DMS 273 treated with DMSO at 0.1 percent for 48 hours (cell line): ENCODE measurements at places on chromosomes 12 and 14.

GRCh38 chr12:46702581-46703344 lies 123.0 kb downstream of the SLC38A4 start:
- DNase-seq, result no peak

- DNase-seq, result peak; percentile 22
Observed at GRCh38 chr12:28872654-28873268, 276.3 kb upstream of the FAR2 start.

- no peak for DNase-seq
Observed at GRCh38 chr14:93645200-93645599, 143.1 kb downstream of the PRIMA1 start.

DNA sequence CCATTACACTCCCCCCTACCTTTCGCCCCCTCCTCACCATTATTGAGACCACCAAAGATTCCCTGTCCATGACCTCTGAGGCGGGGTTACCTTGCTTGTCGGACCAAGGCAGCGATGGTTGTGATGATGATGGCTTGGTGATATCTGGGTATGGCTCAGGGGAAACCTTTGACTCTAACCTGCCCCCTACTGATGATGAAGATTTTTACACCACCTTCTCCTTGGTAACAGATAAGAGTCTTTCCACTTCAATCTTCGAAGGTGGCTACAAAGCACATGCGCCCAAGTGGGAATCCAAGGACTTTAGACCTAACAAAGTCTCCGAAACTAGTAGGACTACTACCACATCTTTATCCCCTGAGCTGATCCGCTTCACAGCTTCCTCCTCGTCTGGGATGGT lies 350.2 kb downstream of the DIO2 start:
- no peak for DNase-seq

DNA sequence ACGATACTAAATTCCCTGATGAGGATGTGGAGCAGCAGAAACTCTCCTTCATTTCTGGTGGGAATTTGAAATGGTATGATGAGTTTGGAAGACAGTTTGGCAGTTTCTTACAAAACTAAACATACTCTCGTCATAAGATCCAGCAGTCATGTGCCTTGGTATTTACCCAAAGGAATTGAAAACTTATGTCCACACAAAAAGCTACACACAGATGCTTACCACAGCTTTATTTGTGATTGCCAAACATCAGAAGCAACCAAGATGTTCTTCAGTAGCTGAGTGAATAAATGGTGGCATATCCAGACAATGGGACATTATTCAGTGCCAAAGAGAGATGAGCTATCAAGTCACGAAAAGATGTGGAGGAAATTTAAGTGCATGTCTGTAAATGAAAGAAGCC lies 10.7 kb upstream of the APOLD1 start:
- no peak for DNase-seq

- no peak for DNase-seq
Observed at GRCh38 chr14:100737526-100737925, 10.8 kb downstream of the DLK1 start.

GRCh38 chr12:52212701-52213563 lies 20.1 kb upstream of the KRT7 start:
- DNase-seq, result no peak

DNA sequence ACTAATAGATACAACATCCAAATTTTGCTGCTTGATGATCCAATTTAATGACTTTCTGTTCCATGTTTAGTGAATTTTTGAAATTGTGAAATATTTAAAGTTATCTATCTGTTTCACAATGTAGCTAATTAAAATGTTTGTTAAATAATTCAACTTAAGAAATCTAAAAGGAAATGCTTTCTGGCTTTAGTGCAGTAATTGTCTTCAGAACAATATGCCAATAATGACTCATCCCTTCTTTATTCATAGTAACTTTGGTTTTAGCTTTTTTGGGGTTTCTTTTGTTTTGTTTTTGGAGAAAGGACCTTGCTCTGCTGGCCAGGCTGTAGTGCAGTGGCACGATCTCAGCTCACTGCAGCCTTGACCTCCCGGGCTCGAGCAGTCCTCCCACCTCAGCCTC lies 479.2 kb upstream of the RGS6 start:
- DNase-seq, result no peak

GRCh38 chr12:93019212-93019927 lies 90.3 kb upstream of the EEA1 start:
- no peak for DNase-seq

DNA sequence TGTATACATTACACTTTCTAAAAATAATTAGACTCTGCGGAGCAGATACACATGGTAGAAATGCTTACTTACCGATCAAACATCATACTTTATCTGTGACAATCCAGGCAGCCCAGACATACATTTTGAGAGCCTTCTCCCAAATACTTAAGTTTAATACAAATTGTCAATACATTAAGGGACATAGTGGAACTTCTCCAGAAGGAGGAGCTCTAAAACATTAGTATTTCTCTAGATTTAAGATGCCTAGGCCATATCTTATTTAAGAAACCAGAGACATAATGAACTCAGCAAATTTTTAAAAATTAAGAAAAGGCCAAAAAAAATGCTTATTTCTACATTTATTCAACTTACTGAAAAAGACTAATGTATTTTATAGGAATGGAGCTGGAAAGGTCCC lies 16.1 kb downstream of the ACSM4 start:
- DNase-seq, result no peak

GRCh38 chr12:104956870-104957718 lies 996 bp downstream of the SLC41A2 start:
- peak; percentile 11 for DNase-seq

GRCh38 chr12:22002430-22002829 lies 43.6 kb upstream of the CMAS start:
- no peak for DNase-seq

GRCh38 chr12:58877243-58877743 lies 43.0 kb downstream of the LRIG3 start:
- no peak for DNase-seq

DNA sequence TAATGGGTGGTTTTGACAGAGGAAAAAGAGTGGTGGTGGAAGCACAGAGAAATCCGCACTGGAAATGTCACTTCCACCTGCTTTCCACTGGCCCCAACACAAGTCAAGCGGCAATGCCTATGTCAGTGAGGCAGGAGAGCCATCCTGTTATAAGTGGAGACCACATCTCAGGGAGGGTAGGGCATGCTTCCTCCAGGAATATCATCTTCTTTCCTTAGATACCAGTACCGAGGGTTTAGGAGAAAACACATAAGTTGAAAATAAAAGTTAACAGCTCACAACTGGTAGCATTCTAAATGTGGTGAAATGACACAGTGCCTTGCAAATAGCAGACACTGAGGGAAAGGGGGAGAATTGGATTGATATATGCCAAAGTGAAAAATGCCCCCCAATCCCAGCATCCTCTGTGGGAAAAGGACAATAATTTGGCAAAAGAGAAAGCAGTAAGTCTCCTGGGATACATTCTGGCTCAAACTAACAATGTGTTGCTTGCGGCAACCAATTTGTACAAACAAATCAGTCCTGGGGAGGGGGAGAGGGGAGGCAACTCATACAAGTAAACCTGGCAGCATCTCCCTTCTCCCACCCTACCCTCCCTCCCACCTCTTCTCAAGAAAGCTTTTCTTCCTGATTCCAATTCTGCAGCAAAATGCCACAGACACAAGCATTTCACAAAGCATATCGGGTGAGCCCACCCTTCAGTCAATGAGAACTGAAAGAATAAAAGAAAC lies 57.1 kb downstream of the STON2 start:
- no peak for DNase-seq

GRCh38 chr14:55805250-55805649 lies 225.2 kb downstream of the KTN1 start:
- DNase-seq, result no peak

GRCh38 chr12:53313996-53314395 lies 7.4 kb downstream of the AAAS start:
- DNase-seq, result no peak

DNA sequence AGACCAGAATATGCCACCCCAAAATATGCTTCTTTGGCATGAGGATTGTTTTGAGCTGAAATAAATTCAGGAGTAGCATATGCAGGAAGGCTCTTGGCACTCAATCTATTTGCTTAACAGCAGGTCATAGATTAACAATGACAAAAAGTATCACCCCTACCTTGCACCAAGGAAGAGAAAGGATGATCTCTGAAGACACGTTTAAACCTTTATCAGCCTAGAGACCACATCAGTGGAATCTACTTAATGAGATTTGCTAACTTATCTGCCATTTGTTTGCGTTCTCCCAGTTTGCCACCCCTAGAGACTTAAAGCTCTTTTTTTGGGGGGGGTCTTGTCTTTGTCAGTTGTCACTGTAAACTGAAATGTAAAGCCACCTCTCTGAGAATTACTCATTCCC lies 1278.7 kb upstream of the USP15 start:
- DNase-seq, result no peak

GRCh38 chr12:87943023-87943422 lies 86.2 kb downstream of the C12orf50 start:
- DNase-seq, result no peak

DNA sequence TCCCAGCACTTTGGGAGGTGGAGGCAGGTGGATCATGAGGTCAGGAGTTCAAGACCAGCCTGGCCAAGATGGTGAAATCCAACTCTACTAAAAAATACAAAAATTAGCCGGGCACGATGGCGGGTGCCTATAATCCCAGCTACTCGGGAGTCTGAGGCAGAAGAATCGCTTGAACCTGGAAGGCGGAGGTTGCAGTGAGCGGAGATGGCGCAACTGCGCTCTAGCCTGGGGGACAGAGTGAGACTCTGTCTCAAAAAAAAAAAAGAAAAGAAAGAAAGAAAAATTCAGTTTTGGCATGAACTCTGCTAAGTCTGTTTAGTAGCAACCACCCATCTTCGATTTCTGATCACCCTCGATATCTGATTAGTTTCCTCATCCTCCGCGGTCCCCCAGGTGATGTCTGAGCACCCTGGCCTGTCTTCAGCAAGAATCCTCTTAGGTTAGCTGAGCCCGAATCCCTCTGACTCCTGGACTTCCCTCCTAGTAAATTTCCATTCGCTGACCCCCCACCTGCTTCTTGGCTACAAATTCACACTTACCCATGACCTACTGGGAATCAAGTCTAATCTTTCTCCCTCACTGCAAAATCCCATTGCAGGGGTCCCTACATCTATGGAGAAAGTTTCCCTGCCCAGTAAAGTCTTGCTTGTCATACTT lies 879 bp upstream of the HSPB8 start:
- no peak for DNase-seq

- no peak for DNase-seq
Observed at GRCh38 chr14:25118671-25119070, 68.7 kb upstream of the STXBP6 start.

DNA sequence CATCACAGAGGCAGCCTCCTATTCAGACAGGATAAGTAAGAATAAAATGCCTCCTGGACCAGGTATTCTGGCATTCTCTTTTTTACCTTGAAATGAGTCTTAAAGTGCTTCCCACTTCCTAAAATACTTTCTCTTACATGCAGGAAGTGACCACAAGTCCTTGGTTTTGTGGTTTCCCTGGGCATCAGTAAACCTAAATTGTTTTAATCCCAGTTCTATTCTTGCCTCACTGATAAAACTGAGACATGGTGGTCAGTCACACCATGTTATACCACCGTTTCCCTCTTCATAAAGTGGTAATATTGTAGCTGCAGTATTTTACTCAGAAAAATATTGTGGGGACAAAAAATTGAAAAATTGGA lies 1.2 kb upstream of the SALL2 start:
- DNase-seq, result no peak

GRCh38 chr14:76930549-76930948 lies 98.0 kb downstream of the IRF2BPL start:
- no peak for DNase-seq

DNA sequence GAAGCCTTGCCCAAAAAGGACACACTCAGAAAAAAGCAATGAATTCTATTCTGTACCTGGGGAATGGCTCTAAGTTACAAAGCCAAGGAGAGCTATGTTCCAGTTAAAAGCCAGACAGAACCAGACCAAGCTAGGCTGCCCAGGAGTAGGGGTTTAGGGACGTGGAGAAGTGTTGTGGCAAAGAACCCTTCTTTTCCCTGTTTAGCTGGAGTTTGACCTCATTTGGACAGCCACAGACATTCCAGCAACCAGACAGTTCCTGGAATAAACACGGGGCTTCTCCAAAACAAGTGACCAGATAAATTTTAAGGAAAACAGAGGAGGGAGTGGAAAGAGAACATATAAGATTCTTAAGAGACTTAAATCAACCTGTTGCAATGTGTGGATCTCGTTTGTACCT lies 62.3 kb downstream of the GCH1 start:
- no peak for DNase-seq

GRCh38 chr12:85951823-85952222 lies 77.7 kb downstream of the NTS start:
- no peak for DNase-seq

DNA sequence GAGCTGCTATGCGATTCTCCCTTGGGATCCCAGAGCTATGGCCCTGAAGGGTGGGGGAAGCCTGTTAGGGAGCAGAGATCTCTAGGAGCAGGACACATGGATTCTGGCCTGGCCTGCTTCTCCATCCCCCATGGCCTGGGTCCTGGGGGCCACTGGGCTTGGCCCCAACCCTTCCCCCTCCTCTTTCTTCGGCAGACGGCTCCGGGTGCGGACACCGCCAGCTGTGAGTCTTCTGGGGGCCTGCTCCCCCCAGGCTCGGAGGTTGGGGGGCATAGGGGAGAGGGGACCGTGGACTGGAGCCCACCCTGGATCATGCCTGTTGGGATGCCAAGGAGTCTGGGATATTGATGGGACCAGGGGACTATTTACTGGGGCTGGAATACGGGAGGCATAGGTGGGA lies 9.0 kb downstream of the PRPF40B start:
- DNase-seq, result no peak

DNA sequence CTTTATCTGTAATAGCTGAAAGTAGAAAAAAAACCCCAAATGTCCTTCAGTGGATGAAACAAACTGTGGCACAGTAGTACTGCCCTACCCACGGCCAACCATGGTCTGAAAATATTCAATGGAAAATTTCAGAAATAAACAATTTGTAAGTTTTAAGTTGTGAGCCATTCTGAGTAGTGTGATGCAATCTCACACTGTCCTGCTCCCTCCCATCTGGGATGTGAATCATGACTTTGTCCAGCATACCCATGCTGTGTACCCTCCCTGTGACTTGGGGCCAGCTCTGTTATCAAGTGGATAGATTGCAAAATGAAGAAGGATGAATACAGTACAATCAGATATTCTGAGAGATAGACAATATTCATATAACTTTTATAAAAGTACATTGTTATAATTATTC lies 106.2 kb downstream of the SMOC1 start:
- DNase-seq, result no peak

- DNase-seq, result no peak
Observed at GRCh38 chr12:67161322-67161918, 107.7 kb upstream of the CAND1 start.

GRCh38 chr12:6265038-6265405 lies 45.5 kb upstream of the PLEKHG6 start:
- DNase-seq, result no peak
